ENCODE measurements at places on chromosomes 3 and 15. TPM values are rescaled to one million over a fixed set of nuclear protein-coding genes. Genes with fewer than 3 reads are reported as not detected.
A peak's percentile ranks its signal among the peaks of the same experiment; 100 is the strongest.

DNA sequence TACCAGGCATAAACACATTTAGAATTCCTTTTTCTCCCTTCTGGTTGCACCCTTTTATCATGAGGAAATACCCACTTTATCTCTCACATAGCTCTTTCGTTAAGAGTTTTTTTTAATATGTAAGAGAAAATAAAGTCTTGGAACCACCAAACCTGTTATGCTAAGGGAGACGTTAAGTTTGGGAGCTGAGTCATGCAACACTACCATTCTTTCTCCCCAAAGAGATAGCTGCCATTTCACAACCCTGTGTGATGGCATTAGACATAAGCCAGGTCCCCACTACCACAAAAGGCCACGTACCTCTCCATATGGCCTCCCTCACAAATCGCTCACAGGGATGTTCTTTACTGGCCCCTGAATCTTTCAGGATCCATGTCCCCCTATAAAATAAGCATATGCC lies 7.6 kb upstream of the NIPA1 start:
- DNase-seq: no peak

DNA sequence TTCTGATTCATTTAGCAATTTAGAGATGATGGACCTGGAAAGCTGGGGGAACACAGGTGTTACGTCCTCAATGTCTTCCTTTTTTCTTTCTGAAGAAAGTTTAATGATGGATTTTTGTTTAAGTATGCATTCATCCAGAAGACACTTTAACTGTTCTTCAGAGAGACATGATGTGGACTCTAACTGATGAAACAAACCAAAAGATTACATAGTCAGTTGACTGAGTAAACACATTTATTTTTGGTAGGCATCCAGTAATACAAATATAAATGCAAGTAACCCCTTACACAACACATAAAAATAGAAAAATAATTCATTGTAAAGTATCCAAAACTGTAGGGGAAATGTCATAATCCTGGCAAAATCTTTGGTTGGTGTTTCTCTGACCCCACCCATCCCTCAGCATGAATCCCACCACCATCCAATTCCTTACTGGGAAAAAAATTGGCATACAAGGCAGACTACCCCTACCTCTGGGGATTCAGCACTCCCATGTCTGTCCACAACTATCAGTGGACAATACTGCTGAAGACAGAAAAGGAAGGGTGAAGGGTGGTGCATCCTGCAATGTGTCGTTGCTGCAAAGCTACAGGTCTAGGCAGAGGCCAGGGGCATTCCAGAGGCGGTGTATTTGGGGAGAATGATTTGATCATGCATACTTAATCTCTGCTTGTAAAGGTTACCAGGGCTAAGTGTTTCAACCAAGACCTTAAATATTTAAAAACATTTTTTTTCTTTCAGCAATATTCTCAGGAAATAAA lies 37.4 kb downstream of the THBS1 start:
- DNase-seq: no peak

Gene TMEM89
- not detected for total RNA-seq

Gene GATA2
- total RNA-seq: 9.1 TPM

Gene GOLGA8S
- not detected for total RNA-seq

Gene SERINC4
- not detected for total RNA-seq

Gene RLBP1
- total RNA-seq: not detected

DNA sequence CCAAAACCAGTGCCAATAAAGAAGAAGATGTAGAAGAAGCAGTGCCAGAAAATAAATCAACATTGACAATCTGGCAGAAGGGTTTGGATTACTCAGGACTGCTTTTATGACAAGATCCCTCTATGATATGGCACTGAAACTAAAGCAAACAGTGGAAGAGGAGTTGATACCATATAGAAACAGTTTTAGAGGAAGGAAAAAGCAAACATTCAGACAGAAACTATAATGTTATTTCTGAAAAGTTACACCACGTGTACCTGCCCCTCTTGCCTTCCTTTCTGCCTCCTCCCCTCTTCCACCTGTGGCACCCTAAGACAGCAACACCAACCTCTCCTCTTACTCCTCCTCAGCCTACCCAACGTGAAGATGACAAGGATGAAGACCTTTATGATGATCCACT lies 63.0 kb downstream of the SFMBT1 start:
- DNase-seq: no peak

Gene COMMD4
- 38.5 TPM for total RNA-seq

Gene SUSD5
- total RNA-seq: 4.0 TPM

Gene GABRG3
- 0.37 TPM for total RNA-seq

DNA sequence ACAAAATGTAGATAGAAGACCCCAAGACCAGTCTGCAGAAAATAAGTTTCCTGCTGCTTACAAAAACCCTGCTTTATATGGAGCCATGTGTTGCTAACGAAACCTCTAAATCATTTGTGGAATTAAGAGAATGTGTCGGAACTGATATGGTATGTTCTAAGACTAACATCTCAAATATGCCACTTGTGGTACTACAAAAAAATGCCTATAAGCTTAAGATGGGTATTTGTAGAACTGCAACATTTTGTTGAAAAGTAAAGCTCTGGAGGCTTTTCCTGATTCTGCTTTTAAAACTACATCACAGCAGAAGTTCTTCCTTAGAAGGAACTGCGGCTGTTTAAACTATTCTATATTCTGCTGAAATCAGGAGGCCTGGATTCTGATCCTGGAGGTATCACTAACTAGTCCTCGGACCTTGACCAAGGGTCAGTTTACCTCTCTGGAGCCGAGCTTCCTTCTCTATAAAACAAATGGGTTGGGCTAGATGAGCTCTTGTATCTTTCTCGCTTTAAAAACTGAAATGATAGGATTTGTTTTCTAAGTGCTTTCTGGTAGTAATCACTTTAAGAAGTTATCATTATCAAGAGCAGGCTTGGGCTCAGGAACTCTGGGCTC lies 74.9 kb downstream of the RAD18 start:
- no peak for DNase-seq

DNA sequence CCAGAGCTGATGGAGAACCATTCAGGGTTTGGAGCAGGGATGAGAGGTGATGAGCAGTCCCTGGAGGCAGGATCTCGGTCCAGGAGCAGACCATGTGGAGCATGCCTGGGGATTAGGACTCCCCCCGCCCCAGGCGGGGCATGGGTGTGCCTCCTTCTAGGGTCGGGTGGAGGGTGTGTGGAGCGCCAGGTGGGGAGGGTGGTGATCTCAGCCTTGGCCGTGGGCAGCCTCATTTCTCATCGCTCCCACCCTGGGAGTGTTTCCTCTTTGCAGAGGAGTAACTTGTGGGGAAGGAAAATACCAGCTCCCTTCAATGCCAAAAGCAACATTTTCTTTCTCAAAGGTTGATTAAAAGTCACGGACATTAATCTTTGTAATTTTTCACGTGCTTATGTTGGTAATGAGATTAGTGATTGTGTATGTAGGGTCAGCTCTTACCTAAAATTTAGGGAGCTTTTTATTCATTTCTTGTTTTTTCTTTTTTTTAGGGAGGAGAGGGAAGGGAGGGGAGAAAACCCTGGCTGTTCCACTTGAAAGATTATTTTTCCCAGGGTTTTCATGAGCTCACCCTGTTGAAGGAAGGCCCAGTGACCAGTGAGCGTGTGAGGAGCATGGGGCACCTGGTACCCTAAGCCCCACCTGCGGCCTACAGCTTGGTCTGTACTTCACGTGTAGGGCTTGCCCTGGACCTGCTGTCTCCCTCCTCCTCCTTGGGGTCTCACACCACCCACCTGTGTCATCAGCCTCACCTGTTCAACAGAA lies 11.0 kb downstream of the FBLN2 start:
- DNase-seq: no peak

DNA sequence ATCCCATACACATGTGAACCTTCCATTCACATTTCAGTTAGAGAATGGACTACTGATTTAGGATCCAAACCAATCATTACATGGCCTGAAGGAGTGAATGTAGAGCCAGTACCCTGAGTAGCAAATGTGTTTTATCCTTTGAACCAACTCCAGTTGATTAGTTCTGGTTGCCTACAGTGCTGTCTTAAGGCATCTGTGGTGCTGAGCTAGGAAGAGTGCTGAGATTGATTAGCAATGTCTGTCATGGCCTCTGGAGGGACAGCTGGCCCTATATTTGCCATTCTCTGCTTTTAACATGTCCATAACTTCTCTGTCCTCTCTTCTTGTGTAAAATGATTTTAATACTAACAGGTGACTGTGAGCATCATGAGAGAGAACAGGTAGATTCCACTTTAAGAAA lies 11.1 kb downstream of the LRTM1 start:
- no peak for DNase-seq

Gene FAM98B
- 1.7 TPM for total RNA-seq

- no peak for DNase-seq
Observed at GRCh38 chr3:494190-494589, 297.6 kb downstream of the CHL1 start.

Gene CLDN18
- total RNA-seq: 5.3 TPM

Gene TIGIT
- total RNA-seq: 0.29 TPM

DNA sequence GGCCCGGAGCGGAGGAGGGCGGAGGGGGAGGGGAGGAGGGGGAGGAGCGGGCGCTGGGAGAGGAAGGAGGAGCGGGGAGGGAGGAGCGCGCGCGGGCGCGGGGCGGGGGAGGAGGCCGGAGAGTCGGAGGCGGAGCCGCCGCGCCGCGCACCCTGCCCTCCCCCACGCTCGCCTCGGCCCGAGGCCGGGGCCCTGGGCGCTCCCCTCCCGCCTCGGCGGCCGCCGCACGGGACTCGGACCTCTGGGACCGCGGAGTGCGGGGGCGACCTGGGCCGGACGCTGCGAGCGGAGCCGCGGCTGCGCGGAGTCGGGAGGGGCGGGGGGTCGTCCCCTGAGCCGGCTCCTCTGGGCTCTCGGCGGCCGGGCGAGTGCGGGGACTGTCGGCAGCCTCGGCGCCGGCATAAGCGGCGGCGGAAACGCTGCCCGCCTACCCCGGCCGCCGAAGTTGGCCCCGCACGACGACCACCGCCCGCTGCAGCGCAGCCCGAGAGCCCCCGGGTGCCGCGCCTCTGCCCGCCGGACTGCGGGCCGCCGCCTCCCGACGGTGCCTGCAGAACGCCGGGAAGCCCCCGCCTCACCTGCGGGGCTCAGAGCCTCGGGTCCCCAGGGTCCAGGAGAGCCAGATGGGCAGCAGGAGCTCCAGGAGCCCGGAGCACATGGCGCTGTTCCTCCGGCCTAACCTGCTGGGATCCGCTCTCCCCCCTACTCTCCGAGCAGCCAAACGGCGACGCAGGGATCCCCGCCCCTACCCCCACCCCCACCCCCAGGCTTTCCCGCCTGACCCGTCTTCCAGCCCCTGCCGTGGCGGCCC lies 406 bp upstream of the GABRB3 start:
- DNase-seq: peak; percentile 85

Gene CHRFAM7A
- total RNA-seq: 6.8 TPM

- no peak for DNase-seq
Observed at GRCh38 chr3:41682996-41683395, 278.9 kb downstream of the ULK4 start.

DNA sequence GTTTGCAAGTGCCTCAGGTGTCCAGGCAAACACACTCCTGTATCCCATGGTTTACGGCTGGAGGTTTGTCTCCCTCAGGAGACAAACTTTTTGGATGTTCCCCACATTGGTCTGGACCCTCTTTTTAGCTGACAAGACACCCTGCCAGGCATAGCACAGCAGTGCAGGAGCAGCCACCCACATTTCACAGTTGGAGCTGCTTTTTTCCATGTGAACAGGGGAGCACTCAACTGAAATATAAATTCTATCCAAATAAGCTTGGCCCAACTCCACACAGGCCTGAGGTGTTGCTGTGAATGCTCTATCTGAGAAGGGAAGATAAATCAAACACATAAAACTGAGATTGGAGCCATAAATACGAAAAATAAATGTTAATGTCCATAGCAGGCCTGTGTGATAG lies 501.3 kb upstream of the IL12A start:
- no peak for DNase-seq

GRCh38 chr15:100717596-100717995 lies 115.2 kb downstream of the ASB7 start:
- DNase-seq: no peak

DNA sequence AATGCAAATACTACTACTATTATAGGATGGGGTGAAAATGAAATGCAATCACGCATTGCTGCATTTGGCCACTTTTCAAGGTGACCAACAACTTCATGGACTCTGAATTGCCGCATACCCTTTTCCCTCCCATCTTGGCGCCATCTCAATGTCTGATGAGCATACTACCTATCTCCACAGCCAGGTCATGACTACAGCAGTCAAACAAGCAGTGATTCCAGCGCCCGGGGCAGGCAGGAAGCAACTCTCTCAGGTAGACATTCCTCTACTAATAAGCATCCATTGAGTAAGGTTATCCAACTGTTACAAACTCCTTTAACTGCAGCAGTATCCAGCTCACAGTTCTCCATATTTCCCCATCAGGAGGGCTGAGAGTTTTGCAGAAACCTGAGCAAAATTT lies 155.4 kb downstream of the ADAMTS17 start:
- no peak for DNase-seq

Gene HCN4
- not detected for total RNA-seq

DNA sequence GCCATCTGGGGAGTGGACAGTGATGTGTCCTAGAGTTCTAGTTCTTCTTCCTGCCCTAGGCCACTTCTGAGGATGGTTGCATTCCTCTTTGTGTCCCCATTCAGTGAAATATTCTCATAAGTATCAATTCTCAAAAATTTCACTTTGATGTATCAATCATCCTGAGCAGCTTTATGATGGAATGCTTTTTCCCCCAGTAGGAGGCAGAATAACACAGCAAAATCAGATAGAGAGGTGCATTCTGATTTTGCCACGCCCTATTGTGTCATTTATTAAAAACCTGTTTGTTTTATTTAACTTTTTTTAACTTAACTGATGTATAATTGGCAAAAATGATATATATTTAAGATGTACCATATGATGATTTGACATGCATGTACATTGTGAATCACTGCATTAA lies 656.0 kb upstream of the GRM7 start:
- DNase-seq: no peak

- no peak for DNase-seq
Observed at GRCh38 chr3:106957029-106957428, 420.2 kb upstream of the CCDC54 start.

DNA sequence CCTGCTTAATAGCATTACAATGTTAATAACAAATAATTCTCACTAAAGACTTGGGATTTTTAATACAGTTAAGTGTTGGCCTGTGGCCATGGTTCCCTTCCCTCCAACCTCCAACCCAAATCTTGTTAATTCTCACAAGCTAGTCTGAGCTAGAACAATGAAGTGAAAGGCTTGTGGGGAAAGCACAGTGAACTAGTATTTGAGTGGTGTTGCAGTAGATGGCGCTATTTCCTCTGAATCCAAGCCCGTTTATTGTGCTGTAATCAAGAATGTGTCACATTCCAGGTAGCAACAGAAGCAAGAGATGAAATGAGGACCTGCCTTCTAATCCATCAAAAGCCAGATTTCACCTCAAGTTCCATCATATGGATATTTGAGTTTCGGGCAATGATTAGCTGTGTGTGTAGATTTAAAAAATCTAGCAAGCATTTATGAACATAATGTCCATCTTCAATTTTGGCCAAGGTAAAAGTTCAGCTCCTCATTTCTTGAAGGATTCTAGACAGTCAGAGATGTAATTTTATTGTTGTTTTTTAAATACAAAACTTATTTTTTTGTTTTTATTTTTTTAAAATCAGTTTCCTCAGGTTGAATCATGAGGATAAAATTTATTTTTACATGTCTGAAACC lies 160.7 kb downstream of the SQOR start:
- DNase-seq: peak; percentile 31

Gene SMC4
- 122 TPM for total RNA-seq

Gene GOLGA6L7
- not detected for total RNA-seq
